NCI-H446 (cell line): ENCODE measurements at places on chromosomes 12 and 14.
A peak's percentile ranks its signal among the peaks of the same experiment; 100 is the strongest.

GRCh38 chr14:28361486-28361885 is 405.1 kb upstream of the FOXG1 start:
- DNase-seq, result no peak

DNA sequence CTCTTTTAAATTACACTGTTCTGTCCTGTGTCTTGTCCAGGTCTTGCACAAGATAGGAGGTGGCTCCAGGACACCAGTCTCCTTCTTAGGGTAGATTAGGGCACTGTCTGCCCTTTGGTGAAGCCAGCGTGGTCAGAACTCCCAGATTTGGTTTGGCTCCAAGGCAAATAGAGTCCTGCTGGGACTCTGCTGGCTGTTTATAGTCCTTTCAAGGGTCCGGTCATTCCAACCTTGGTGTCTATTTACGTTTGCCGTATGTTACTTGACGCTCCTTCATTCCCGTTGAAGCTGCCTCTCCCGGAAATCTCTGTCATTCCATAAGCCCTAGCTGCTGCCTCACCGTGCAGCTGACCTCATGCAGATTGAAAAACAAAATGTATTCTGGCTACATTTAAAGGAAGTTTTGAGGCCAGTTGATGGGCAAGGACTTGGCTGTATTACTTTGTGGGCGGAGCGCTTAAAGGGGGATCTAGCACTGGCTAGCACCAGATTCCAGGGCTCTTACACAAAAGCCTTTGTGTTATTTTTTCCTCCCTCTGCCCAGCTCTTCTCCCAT is 180.6 kb downstream of the AKAP6 start:
- DNase-seq, result no peak

GRCh38 chr12:3231399-3231876 is 154.3 kb downstream of the TSPAN9 start:
- peak; percentile 16 for DNase-seq

GRCh38 chr12:124097701-124098100 is 124.7 kb downstream of the ZNF664 start:
- DNase-seq, result no peak

DNA sequence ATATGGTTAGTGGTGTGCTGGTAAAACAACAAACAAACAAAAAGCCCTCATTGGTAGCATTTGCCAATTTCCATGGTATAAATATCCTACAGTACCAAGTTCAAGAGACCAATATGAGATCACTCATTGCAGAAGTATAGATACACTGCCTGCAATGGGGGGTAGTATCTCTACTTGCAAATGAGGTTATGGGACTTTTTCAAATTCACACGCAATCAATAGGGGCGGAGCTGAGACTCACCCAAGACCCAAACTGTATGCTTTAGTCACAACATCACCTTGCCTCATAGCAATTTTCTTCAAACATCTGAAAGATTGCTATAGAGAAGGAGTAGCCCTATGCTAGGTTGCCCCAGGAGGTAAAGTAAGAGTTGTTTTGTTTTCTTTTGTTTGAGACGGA is 93.7 kb downstream of the VCPKMT start:
- DNase-seq, result no peak

DNA sequence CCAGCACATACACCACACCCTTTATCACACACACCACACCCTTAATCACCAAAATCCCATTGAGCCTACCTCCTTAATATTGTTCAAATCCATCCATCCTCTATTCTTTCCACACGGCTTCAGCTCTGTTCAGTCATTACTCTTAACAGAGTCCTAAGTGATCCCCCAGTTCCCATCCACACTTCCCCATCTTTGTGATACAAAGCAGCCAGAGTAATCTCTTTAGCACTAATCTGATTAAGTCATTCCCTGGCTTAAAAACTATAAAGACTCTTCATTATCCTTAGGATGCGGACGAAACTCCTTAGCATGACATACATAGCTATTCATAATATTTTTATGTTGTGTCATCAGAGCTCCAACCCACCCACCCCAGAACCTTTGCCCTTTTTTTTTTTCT is 14.7 kb upstream of the MFAP5 start:
- no peak for DNase-seq

DNA sequence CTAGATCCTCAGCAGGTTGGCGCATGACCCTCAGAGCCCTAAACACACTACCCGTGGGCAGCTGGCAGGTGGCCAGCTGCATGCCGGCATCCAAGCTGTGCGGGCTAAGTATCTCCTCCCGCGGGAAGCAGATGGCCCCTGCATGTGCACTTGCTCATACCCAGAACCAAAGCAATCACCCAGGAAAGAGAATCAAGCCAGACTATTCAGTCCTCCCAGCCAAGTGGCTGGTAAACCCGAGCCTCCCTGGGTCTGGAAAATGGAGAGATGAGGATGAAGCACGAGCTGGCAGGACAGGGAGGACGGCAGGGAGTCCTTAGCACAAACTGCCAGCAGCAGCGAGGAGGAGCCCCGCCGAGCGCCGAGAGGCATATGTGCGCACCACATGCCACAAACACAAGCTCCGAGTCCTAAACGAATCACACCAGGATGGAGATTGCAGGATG is 139.7 kb downstream of the RIMBP2 start:
- DNase-seq, result no peak

DNA sequence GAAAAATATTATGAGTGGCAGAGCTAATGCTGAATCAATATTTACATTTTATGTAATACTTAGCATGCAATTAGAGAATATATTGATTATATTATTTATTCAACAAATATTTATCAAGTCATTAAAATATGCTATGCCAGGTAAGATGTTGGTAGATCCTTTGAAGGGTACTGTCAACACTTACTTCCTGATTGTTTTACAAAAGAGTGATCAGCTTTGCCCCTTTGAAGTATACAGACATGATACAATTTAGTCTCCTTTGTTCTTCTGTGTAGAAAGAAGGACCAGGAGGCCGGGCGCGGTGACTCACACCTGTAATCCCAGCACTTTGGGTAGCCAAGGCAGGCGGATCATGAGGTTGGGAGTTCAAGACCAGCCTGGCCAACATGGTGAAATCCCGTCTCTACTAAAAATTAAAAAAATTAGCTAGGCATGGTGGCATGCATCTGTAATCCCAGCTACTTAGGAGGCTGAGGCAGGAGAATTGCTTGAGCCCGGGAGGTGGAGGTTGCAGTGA is 73.9 kb upstream of the IFNG-AS1 start:
- DNase-seq, result no peak

- DNase-seq, result no peak
These were observed 299.2 kb upstream of the FKBP4 start for GRCh38 chr12:2495417-2496112.
